Left cardiac atrium (tissue), 4 donors: ENCODE measurements at places on chromosomes 2 and 18. TPM values are rescaled to one million over a fixed set of nuclear protein-coding genes. Genes with fewer than 3 reads are reported as not detected.

GRCh38 chr18:70463085-70463484, 174.2 kb downstream of the SOCS6 start:
- no peak for DNase-seq

DNA sequence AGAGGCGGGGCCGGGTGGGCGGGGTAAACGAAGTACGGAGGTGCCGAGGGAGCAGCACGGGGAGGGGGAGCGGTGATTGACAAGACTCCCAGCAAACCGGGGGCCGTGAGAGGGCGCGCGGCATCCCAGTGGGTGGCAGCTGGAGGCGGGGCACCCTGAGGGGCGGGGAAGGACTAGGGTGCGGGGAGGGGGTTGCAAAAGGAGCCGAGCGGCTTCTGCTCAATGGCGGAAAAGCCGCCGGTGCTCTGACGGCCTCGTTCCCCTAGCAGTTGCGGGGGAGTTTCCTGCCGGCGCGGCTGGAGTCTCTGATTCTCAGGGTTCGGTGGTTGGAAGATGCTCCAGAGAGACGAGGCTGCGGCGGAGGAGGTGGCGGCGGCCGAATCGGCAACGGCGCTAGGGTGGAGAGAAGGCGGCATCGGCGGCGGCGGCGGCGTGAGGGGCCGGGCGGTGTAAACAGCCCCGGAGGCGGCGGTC, at the start of gene PPM1B:
Gene PPM1B (plus strand): TSS at position 195 of the 474 bp plus-strand sequence. CDS start 32,325 bp downstream, outside the sequence.
- peak; percentile 99 for DNase-seq

The DNAJC5G gene
- 0.71 TPM for total RNA-seq

DNA sequence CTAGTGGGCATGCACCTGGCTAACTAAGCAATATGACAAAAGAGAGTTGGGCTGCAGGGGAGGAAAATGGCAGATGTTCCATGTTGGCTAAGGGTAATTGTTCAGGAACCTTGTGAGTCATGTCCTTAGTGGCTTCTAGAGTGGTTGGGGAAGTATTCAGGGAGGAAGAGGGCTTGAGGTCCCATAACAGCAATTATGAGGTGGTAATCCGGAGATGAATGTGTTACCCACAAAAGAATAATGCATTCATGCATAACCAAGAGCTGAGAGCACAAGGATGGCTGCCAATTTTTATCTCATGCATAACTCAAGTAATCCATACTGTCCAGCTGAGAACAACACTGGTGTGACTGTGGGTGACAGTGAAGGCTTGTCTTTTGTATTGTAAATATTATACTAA, 42.9 kb downstream of the TMEFF2 start:
- no peak for DNase-seq

The DSC2 gene
- 18.0 TPM for total RNA-seq

DNA sequence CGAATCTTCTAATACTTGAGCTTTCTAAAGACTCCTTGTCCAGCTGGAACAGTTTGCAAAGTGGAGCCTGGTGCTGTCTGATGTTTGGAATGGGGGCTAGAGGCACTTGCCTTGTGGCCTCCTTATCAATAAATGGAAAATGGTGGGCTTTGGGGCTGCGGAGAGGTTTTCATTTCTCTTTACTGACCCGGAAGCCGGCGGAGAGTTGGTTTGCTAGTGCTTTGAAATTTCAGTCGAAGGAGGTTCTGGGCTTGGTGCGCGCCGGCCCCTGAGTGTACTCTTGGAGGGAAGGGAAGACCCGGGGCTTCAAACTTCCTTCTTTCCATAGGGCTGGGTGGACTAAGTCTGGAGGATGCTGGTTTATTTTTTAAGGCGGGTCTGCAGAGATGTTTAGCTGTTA, 714 bp downstream of the RPIA start:
- peak; percentile 27 for DNase-seq

- no peak for DNase-seq
These were observed 41.5 kb downstream of the MARCHF7 start for GRCh38 chr2:159753797-159754196.

GRCh38 chr2:88307817-88308216, 137.7 kb downstream of the THNSL2 start:
- no peak for DNase-seq

DNA sequence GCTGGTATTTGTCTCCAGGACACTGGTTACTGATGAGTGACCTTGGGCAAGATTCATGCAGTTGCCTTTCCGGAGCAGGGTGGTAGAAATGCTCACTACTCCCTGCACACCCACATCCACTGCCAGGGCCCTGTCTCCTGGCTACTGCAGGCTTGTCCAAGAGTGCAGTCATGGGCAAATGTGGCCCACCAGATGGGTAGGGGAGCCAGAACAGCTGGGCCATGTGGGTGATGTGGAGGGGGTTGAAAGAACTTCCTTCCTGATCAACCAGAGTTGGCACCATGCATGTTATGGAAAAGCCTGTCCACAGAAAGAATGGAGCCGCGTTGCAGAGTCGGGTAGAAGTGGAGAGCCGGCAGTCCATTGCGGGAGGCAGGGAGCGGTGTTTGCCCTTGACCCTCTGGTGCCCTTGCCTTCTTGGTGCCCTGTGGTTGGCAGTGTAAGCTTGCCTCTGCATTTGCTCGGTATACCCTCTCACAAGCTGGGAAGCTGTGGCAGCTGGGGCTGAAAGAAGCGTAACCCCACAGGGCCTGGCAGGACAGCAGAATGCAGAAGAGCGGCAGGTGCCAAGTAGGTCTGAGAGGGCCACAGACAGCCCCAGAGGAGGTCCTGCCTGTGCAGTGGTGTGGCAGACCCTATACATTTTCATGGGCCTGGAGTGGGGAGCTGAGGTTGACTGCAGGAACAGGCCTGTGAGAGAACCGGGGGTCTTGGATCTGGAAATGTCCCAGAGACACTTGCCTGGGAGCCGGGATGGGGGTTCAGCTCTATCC, 253.2 kb downstream of the TFCP2L1 start:
- no peak for DNase-seq

DNA sequence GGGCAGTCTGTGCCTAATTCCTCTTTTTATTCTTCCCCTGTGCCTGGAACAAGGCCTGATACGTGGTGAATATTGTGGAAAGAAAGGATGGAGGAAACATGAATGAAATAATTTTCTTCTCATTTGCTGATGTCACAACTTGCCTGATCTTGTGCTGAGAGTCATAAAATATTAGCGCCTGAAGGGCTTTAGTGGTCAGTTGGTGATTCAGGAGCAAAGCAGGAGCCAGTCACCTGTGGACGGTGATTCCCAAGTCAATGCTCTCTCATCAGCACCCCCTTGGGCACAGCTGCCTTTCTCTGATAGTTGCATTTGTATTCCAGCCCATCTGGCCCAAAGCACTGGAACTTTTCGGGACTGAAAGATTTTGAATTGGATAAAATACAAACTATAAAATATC, 502.6 kb upstream of the RAB12 start:
- DNase-seq = no peak

- DNase-seq = no peak
These were observed 32.1 kb upstream of the NFU1 start for GRCh38 chr2:69469375-69469774.
